ENCODE measurements at places on chromosomes 11 and 22.
A peak's percentile ranks its signal among the peaks of the same experiment; 100 is the strongest.

- DNase-seq = peak; percentile 11
Observed at GRCh38 chr11:131195661-131196517, 174.5 kb upstream of the NTM start.

- DNase-seq = no peak
Observed at GRCh38 chr11:115042002-115042401, 363.7 kb downstream of the NXPE2 start.

- no peak for DNase-seq
Observed at GRCh38 chr11:112195951-112196351, 20.6 kb downstream of the BCO2 start.

DNA sequence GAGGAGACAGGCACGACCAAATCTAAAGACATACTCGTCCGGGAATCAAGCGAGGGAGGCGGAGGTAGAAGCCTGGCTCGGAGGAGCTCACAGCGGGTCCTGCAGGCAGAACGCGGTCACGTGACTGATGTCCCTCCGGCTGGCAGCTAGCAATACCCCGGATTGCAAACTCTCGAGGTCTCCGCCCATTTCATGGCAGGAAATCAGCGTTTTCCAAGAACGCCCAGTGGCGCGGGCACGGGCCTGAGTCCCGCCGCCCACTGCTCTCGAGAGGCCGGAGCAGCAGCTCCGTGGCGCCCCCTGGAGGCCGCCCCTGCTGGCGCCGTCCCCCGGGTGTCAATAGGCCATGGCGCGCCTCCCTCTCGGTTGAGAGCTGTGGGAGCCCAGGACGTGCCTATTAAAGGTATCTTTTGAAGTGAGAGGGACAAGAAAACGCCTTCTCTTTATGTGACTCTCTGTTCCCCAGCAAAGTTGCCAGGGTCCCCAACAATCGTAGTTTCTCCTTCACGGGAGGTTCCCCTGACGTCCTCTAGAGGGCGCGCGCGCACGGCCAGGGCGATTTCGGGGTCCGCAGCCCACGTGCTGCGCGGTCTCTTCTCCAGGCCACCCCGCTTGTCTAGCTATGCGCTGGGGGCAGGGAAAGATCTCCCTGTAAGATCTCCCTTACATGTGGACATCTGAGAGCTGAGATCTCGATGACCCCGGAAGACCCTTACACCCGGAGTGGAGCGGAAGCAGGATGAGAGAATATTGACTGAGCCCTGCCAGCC is 37.3 kb upstream of the RBFOX2 start:
- DNase-seq = peak; percentile 96

DNA sequence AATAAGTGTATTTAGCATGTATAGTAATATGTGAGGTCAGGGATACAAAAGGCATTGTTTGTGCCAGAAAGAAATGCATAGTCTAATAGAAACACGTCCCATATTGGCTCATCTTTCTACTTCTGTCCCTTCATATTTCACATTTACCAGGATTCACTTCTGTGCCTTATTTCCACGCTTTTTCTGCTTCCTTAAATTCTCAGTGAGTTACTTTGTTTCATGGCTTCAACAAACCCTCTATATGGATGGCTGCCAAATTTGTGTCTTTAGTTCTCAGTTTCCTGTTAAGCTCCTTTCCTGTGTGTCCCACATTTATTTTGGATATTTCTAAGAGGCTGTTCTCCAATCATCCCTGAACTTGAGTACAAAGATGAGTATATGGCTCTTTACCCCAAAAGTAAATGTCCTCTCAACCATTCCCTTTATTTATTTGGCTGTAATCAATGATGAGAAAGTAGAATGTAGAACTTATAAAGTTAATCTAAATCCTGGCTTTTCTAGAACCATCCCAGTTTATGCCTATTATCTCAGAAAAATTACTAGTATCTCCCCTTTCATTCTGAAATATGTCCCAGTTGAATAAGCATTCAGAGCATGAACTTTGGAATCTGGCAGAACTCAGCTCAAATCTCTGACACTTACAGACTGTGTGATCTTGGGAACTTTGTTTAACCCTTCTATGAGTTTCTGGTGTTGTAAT is 23.5 kb downstream of the OR8B12 start:
- DNase-seq = no peak

GRCh38 chr22:24810043-24810749 is 4.2 kb downstream of the SGSM1 start:
- no peak for DNase-seq

DNA sequence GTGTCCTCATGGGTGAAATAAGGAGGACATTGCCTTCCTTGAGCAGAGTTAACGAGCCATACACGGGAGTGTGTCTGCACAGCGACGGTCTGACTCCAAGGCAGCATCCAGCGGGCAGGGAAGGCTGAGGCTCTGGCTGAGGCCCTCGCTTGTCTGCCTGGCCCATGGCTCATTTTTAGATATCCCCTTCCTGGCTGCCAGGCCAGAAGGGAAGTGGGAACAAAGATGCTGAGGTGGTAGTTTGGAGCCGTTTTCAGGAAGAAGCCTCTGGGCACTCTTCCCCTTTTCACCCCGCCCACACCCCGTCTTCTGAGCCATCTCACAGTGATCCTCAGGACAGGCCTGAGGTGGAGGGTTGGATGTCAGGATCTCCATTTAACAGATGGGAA is 3.0 kb upstream of the SLCO2B1 start:
- no peak for DNase-seq

DNA sequence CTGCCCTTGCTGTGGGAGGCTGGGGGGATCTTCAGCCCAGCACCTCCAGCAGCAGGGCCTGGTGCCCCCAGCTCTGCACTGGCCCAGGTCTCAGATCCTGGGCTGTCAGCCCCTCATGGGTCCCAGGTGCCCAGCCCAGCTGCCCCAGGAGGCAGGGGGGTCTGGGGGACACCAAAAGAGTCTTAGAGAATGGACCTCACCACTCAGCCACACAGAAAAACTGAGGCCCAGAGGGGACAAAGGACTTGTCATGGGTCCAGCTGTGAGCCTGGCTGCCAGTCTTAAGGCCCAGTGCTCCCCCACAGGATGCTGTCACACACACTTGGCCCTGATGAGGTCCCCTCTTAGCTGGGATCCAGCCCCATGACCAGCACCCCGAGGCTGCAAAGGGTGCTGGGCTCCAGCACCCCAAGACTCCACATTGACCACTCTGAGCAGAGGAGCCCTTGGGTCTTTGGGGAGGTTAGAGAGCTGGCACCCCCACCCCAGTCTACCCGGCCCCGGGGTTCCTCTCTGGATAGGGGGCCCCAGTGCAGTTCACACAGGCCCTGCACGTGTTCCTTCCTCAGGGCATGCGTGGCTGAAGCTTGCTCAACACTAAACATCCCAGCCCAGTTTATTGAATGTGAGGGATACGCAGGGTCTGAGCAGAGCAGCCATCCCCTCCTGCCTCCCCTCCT is 54.4 kb downstream of the IGLL5 start:
- DNase-seq = no peak

- no peak for DNase-seq
Observed at GRCh38 chr11:1541474-1542204, 30.4 kb downstream of the DUSP8 start.

GRCh38 chr11:90241414-90241813 is 18.6 kb upstream of the CHORDC1 start:
- no peak for DNase-seq

DNA sequence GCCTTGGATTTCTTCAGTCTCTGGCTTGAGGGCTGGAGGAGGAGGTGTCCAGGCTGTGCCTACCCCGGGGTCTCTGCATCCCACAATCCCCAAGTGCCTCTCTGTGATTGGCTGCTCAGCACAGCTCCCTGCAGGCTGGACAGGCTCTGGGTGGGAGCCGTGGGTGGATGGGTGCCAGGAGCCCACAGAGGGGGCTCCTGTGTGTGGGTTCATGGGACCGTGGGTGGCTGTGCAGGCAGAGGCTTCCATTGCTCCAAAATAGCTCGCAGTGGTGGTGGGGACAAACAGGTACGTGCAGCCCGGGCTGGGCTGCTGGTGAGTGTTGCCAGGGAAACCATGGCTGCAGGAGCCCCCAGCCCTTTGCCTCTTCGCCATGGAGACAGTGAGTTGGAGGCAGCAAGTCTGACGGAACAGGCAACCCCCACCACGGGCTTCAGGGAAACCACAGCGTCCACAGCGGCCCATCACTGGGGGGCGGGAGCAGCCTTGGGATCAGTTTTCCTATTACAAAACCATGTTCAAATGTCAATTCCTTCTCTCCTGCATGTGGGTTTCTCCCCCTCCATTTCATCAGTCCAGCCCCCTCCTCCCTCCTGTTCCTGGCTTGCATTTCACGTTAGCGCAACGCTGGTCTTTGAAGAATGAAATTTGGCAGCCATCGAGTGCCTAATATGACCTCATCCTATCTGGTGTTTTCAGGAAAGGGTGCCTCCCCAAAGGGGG is 155.2 kb downstream of the TRIM29 start:
- peak; percentile 7 for DNase-seq

- peak; percentile 74 for DNase-seq
Observed at GRCh38 chr11:12042215-12042676, 33.8 kb upstream of the DKK3 start.

DNA sequence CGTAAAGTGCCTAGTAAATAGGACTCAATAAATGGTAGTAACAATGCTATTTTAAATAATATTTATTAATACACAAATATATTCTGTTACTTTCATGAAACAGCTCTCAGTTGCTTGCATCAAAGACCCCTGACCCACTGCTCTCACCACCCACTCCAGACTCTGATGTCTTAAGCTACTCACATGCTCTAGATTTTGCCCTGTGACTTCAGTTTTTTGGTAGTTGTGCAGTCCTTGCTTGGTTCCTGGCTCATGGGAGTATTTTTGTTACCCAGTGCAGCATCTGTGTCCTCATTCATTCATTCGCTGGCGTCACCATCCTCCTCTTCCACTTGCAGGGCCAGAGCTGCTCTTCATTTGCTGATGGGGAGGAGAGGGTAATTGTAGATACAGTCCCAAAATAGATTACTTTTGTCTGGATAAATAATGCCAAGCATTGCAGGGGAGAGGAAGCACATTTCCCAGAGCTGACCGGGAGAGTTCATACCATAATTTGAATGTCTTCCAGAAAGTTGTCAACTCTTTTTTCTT is 12.7 kb downstream of the MRPL48 start:
- DNase-seq = no peak

GRCh38 chr11:9092853-9093778 is 1.7 kb upstream of the SCUBE2 start:
- peak; percentile 6 for DNase-seq

- DNase-seq = no peak
Observed at GRCh38 chr11:86668929-86669328, 3.5 kb downstream of the ME3 start.

GRCh38 chr11:65261591-65262380 is at the start of gene POLA2:
TSS of gene POLA2 (plus strand) at chr11:65261962. CDS start at chr11:65262293, 331 bp downstream.
- peak; percentile 94 for DNase-seq

GRCh38 chr11:22903782-22904181 is 43.5 kb upstream of the CCDC179 start:
- no peak for DNase-seq

DNA sequence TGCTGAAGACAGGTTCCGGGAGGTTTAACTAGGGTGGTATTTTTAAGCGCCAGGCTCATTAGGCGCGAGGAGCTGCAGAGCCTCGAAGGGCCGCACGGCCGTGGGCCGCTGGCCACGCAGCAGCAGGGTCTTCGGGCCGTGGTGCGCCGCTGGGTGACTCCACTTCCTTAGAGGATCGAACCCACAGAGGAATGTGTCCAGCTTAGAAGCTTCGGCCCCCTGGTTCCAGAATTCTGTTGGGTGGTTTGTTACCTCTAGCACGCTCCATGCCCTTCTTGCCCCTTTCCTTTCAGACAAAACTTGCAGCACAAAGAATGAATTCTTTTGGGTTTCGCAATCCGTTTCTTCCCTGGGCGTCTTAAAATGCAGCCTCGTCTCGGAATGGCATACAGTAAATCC is 773 bp upstream of the PATL1 start:
- DNase-seq = peak; percentile 79

DNA sequence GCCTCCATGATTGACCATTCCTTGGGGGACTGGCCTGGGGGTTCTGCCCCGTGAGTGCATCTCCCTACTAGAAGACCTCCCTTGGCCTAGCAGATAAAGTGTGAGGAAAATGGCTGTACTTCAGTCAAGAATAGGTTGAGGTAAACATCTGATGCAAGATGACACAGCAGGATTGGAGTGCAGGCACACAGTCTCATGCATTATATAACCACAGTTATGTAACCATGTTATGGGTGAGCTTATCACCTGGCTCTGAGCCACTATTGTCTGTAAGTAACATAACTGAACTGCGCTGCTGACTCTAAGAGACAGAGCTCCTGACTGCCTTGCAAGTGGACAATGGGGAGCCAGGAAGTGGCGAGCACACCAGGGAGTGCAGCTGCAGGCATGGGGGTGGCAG is 378.7 kb upstream of the ANO5 start:
- peak; percentile 1 for DNase-seq
